ENCODE measurements at places on chromosomes 4 and X.

- DNase-seq, result no peak
Measured at GRCh38 chrX:66142351-66142750, 21.7 kb upstream of the HEPH start.

- DNase-seq, result no peak
Measured at GRCh38 chr4:150135134-150135772, 57.0 kb downstream of the DCLK2 start.

- DNase-seq, result no peak
Measured at GRCh38 chr4:140372751-140373327, 607 bp upstream of the SCOC start.

GRCh38 chr4:1084796-1085403 lies 28.5 kb downstream of the RNF212 start:
- DNase-seq, result no peak

DNA sequence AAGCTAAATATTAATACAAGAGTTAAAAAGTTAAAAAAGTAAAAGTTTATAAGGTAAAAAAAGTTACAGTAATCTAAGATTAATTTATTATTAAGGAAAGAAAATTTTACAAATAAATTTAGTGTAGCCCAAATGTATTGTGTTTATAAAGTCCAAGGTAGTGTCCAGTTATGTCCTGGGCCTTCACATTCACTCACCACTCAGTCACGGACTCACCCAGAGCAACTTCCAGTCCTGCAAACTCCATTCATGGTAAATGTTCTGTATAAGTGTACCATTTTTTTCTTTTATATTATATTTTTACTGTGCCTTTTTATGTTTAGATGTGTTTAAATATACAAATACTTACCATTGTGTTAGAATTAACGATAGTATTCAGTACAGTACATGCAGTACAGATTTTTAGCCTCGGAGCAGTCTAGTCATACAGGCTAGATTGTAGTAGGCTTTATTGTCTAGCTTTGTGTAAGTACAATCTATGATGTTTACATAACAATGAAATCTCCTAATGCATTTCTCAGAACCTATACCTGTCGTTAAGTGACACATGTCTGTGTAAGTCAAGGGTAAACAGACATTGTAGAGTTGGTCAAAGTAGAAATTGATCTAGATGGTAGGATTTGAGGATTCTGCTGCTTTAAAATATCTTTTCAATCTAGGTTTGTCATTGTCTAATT lies 197.7 kb downstream of the GC start:
- no peak for DNase-seq

DNA sequence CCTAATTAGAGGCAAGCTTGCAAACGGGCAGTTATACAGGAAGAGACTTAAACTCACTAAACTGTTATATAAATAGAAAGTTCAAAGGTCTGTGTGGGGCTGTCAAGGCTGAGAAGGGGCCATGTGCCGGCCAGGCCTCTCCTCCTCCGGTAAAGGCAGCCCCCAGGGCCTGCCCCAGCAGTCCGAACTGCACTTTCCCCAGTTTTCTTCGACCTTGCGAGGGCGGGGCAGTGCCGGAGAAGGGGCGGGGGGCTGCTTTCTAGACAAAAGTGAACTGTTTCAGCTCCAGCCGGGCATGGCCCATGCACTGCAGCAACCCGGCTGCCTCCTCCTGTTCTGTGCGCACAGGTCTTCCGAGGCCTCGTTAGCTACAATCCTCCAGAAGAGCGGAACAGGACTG lies 4.1 kb downstream of the AFF2 start:
- DNase-seq, result no peak

GRCh38 chrX:55007656-55008055 lies 7.5 kb downstream of the APEX2 start:
- no peak for DNase-seq

DNA sequence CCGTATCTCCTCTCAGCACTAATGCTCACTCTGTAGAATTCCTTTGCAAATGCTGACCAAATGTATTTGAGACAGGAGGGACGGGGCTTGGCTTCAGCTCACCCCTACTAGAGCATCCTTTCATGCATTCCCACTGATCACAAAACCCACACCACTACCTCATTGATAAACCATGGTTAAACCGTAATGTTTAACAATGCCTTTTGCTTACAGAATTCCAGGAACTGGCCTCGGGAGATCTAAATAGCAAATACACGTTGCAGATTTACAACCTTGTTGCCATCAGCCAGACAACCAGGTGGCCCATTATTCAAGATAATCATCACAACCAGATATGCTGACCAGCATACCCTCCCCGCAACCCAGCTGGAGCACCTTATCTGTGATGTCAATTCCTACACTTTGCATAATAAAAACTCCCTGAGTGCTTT lies 391.9 kb downstream of the KCTD8 start:
- DNase-seq, result no peak

DNA sequence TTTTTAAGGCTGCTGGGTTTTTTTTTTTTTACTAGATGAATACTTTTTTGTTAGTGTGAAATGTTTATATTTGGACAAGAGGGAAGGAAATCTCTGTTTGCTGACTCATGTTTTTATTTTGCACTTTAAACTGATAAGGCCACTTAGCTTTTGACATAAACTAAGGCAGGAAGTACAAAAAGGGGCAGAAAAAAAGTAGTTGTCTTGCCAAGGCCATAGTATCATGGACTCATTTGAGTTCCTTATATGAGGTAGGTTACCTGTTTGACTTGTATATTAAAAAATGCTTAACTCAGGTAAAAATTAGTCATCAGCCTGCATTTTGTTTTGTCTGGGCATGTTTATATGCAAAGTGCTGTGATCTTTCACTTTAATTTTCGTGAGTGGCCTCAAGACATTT lies 26.0 kb downstream of the SMAD1 start:
- no peak for DNase-seq

GRCh38 chr4:69057620-69058409 lies 38.5 kb upstream of the UGT2B7 start:
- DNase-seq, result no peak

- no peak for DNase-seq
Measured at GRCh38 chr4:137541876-137542646, 9.8 kb upstream of the PCDH18 start.

DNA sequence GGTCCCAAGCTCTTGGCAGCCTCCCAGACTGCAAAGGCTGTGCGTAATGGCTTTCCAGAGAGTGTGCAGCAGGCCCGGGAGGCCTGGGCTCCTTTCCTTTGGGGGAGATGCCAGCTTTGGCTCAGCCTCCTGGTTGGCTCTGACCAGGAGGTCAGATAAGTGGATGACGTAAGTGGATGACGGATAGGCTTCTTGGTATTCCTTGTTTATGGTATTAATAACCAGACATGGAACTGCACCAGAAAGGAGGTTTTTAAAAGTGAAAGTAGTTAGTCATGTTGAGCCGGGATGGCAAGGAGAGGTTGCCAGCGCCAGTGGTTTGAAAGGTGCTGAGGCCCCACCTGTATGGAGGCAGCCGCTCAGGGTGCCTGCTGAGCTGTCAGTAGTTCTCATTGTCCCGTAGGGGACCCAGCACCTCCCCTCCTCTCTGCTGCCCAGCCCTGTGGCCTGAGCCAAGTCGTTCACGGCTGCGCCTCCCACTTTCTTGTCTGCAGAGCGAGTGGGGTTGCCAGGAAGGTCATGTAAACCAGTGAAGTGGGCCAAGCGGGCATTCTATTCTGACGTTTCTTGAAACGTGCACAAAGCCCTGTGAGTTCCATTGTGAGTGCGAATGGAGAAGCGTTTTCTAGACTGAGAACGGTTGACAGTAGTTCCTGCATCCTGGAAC lies 28.7 kb upstream of the STOX2 start:
- no peak for DNase-seq

DNA sequence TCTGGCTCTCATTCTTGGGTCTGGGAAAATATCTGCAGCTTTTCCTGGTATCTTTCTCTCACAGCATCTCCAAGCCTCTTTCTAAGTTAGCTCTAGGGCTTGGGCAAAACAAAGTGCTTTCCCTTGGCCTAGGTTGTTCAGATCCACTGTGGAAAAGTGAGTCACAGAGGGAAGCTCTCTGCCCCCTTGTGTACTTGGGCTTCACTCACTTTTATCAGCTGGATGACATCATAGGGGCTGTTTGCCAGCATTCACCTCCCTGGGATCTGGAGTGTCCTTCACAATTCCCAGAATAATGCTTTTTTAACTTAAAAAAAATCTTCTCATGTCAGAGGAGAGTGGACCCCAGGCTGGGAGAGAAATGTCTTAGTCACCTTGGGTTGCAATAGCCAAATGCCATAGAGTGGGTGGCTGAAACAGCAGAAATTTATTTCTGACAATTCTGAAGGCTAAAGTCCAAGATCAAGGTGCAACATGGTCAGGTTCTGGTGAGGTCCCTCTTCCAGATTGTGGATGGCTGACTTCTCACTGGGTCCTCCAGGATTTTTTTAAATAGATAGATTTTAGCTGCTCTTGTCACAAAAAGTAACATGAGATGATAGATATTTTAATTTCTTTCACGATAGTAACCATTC lies 247.8 kb downstream of the SH2D1A start:
- no peak for DNase-seq

GRCh38 chr4:150668824-150669223 lies 86.9 kb downstream of the MAB21L2 start:
- DNase-seq, result no peak

- DNase-seq, result no peak
Measured at GRCh38 chr4:183287309-183287659, 32.8 kb downstream of the CLDN22 start.

GRCh38 chrX:48466696-48467095 lies 3.4 kb downstream of the SLC38A5 start:
- no peak for DNase-seq

GRCh38 chr4:87120411-87121162 lies 99.8 kb downstream of the KLHL8 start:
- DNase-seq, result peak; percentile 42

DNA sequence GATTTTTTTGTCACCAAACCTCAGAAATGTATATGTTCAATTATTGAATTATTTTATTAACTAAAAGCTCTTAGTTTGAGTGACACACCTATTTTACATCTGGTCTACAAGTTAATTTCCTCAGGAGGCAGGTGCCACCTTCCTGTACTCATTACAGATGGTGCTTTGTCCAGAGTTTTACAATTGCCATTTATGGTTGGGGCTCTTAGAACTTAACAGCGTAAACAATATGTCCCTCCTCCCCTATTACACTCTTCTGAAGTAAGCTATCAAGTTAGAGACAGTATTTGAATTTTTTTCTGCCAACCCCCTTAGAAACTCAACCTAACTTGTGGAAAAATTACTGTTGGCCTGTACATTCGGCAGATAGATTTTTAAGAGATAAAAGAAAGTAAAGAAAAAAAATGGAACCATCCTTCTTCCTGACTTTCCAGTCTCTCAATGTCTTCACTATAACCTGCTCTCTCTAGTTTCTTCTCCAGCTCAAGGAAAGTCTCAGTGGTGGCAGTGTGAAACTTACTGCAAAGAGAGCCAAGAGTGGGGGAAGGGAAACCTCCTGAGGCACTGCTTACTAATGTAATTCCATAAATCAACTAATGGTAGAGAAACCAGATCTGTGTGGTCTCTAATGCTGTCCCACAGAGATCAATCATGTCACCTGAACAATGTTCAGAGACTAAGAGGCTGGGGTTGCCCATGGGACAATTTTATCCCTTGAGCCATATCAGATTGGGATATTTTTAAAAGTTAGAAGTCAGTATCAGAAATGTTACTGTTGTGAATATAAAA lies 7.8 kb downstream of the CXXC4 start:
- no peak for DNase-seq

GRCh38 chr4:160202802-160203201 lies 1099.9 kb downstream of the RAPGEF2 start:
- DNase-seq, result no peak

DNA sequence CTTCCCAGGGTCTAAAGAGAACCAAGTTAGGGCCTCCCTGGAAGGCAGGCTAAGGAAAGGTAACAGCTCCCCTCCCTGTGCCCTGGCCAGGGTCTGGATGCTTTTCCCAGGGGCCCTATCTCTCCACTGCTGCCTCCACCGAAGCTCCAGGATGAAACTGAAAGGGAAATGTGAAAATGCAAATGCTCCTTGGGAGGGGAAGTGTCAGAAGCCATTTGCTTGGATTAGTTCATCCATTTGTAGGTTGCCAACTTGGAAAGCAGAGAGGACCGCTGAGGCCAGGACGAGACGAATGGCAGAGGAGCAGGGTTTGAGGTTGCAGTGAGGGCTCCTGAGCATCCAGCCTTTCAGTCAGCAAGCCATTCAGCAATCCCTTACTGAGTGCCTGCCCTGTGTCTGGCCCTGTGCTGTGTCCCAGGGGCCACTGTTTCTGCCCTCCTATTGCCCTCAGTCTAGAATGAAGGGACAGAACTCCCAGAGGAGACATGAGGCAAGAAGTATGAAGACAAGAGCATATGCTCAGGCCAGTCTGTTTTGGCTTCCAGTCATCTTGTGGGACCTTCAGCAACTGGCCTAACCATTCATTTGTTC lies 45.9 kb upstream of the PGRMC1 start:
- DNase-seq, result no peak

DNA sequence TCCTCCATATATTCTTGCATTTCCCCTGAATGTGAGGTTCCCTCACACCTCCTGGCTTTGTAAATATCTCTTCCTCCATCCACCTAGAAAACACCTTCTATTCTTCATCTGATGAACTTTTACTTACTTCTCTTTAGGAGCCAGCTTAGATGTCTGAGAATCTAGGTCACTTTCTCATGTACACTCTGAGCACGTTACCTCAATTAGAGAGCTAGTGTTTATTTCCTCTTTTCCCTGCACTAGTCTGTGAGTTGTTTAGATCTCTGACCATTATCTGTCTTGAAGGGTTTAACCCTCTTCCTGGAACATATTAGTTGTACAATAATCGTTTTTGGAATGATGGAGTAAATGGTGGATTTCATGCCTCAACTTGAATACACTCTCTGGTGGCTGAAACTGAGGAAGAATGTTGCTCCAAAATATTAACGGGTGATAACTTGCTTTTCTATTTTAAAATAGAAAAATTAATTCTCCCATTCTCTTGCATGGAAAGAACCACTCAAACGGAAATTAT lies 8.5 kb upstream of the NEIL3 start:
- DNase-seq, result no peak

Measured in dorsolateral prefrontal cortex (tissue), 122 donors.